ENCODE measurements at places on chromosomes 2 and 18.

GRCh38 chr2:79139423-79139822, 19.1 kb downstream of the REG1A start:
- DNase-seq: no peak

DNA sequence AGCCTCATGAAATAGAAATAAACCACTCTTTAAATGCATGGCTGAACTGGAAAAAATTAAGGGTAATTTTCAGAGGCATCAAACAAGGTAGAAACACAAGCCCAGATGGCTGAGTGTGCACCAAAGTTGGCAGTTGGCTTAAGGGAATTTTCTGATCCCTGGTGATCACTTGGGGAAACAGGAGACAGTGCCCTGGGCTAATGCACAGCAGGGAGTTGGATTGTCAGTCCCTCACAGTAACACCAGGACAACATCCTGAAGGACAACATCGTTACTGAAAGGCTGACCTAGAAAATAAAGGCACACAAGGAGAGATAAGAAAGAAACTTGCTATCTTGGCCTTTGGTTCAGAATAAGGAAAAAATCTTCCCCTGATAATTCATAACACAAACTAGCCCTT, 417.0 kb downstream of the SLC4A3 start:
- DNase-seq: no peak

- no peak for DNase-seq
These were observed 55.0 kb downstream of the RPL37A start for GRCh38 chr2:216553482-216554240.

- no peak for DNase-seq
These were observed 693 bp downstream of the UBE2F start for GRCh38 chr2:237967463-237967951.

DNA sequence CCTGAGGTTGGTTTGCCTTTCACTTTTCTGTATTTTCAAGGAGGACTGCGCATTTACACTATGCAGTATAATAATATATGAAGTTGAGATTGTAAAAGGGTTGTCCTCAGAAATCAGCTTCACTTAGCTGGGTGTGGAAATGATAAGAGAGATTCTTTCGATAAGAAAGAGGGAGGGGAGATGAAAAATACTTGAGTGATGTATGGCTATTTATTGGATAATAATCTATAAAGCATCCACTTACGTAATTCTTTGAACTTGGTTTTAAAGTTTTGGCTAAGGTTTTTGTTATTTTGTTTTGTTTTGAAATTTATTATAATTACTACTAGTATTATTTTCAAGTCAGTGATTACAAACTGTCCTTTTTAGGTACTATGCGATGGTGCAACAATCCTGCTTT, 40.6 kb downstream of the EFEMP1 start:
- no peak for DNase-seq

GRCh38 chr18:69978732-69979715, 31.4 kb upstream of the CD226 start:
- no peak for DNase-seq

DNA sequence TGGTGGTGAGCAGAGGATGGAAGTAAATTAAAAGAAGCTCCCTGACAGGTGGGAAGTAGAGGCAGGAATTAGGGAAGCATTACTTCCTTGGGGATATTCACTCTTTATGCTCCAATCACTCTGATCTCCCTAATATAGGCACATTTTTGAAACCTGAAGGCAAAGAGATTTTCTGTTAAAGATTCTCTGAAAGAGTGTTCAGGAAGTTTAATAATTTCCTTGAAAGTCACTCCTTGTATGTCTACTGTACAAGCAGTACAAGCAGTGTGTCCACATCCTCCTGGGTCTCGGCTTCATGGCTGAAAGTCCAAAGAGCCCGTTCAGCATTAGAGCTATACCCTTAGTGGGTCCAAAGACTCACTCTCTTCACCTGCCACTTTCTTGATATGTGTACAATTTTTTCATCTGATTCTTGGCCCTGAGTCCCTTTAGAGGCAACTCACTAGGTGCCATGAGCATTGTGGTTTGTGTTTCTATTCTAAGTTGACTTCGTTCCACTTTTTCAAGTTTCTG, 60.2 kb downstream of the AAK1 start:
- DNase-seq: no peak

DNA sequence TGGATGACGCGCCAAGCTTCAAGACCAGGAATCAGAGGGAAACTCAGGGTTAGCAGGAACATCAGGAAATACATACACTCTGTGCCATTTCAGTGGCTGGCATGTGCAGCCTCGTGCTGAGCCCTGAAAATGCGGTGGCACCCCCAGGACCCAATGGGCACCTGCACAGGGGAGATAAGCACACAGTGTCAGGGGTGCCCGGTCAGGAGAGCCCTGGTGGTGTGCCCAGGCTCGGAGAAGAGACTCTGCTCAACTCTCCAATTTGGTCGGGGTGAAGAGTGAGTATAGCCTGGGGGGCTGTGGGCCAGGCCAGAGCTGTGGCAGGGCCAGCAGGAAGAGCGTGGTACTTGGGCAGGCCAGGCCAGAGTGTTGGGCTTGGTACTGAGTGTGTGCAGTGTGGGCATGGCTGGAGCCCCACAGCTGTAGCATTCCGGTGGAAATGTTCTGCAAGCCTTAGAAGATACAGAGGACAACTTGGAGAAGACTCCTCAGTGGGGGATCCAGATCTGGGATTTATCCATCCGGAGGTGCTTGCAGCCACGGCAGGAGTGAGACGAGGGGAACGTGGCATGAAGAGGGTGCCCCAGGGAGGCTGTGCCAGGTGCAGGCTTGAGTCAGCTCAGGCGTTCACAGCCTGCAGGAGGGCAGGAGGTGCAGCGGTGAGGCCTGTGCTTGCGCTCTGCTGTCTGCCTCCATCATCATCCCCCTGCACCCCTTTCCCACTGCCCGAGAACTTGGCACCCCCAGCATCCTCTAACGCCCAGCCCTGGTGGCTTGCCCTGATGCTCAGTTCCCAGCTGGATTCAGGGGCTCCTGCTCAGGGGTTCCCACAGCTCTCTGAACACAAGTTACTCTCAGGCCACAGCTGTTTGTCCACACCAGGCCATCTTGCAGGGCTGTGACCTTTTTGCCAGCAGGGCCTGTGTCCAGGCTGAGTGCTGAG, 451.7 kb upstream of the HS6ST1 start:
- DNase-seq: no peak

GRCh38 chr18:29156531-29156930, 979.6 kb upstream of the CDH2 start:
- DNase-seq: no peak

- no peak for DNase-seq
These were observed 3.1 kb downstream of the DES start for GRCh38 chr2:219421323-219421722.

DNA sequence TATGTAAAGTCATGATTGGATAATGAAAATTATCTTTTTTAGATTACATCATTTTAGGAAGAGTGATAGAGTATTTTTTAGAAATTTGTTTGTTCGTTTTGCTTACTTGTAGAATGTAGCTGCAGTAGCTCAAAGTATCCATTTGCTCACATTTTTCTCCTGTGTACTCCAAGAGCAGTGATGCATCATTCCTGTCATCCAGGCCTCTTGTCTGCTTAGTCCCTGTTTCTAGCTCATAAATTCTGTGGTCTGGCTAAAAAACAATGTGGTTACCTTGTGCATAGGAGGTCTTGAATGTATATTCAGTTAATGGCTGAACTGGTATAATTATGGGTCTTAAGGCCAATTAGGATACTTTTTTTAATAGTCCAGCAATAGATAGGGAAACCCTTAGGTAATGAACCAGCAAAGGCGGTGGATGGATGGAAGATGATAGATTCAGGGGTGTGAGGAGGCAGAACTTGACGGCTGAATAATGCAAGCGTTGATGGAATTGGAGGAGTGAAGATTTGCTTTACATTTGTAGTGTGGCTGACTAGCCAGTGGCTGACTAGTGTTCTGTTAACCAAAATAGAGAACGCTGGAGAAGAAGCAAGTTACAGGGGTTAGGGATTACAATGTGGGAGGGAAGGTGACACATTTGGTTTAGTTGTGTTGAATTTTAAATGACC, 145.0 kb downstream of the ZNF407 start:
- no peak for DNase-seq

GRCh38 chr18:6406910-6407470, 7.7 kb downstream of the L3MBTL4 start:
- DNase-seq: no peak

DNA sequence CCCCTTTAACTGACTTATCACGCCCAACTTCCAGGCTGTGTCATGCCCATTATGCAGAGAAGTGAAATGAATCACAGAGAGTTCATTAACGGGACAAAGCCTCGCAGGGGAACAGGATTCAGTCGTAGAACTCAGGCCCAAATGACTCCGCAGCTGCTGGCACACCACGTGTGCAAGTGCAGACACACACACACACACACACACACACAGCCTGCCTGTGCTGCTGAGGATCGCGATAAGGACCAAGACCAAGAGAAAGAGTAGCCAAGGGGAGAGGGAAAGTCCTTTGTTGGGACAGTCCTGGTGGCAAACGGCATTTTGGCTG, 90.0 kb upstream of the TAF1B start:
- no peak for DNase-seq

- no peak for DNase-seq
These were observed 112.5 kb downstream of the NCK2 start for GRCh38 chr2:105857076-105857740.

DNA sequence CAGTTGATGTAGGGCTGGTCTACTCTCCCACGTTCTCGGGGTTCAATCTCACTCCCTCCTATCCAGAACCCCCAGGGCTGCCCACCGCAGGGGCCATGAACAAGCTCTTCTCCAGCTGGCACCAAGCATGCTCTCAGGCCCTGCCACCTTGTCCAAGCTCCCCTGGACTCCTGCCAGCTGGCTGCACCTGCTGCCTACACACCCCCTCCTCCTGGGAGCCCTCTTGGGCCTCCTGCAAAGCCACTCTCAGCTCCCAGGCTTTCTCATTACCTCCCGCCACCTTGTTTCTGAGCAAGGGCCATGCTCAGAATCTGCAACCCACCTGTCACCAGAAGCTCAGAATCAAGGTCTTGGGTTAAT, 56.0 kb downstream of the HDAC4 start:
- no peak for DNase-seq

GRCh38 chr2:68231061-68231372, 21.3 kb downstream of the PPP3R1 start:
- DNase-seq: no peak

GRCh38 chr18:59940068-59940467, 40.3 kb downstream of the PMAIP1 start:
- DNase-seq: no peak

- no peak for DNase-seq
These were observed 16.5 kb upstream of the VIT start for GRCh38 chr2:36680012-36680411.

DNA sequence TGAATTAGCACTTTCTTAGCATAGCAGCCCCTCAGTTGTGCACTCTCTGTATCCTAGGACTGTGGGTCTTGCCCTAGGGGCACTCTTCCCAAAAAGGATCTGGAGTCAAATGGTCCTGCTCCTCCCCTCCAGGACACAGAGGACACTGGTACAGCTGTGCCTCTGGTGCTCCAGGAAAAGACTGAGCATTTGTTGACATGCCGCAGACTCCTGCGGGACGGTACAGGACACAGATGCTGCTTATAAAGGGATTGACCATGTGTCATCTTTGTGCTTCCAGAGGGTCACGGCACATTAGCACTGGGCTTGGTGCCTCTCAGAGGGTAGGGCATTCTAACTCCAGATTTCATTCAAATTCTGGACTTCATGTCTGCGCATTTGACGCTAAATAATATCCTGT, 110.5 kb downstream of the KLF7 start:
- no peak for DNase-seq

DNA sequence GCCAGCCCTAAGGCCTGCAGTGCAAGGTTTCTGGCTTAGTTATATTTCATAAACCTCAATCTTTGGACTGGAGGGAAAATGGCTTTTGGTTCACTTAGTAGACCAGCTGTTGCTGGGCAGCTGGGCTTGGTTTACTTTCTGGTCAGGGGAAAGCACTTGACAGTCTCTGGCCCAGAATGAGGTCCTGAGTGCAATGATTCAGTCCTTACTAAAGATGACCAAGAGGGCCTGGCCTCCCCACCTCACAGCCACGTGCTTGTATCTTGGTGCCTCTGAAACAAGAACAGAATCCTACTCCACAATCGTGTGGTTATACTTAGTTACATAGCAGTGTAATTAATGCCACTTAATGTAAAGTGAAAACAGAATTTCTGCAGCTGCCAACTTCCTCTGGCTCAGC, 325.5 kb upstream of the MEIS1 start:
- DNase-seq: no peak

GRCh38 chr2:205860181-205860580, 177.9 kb downstream of the NRP2 start:
- DNase-seq: no peak

- DNase-seq: no peak
These were observed 112.0 kb downstream of the ZBTB7C start for GRCh38 chr18:48297139-48297538.

- DNase-seq: no peak
These were observed 1026.2 kb upstream of the ZEB2 start for GRCh38 chr2:145546091-145546490.

GRCh38 chr18:78046631-78047030, 797.0 kb downstream of the GALR1 start:
- no peak for DNase-seq

- no peak for DNase-seq
These were observed 58.1 kb downstream of the MYO3B start for GRCh38 chr2:170235860-170236679.

DNA sequence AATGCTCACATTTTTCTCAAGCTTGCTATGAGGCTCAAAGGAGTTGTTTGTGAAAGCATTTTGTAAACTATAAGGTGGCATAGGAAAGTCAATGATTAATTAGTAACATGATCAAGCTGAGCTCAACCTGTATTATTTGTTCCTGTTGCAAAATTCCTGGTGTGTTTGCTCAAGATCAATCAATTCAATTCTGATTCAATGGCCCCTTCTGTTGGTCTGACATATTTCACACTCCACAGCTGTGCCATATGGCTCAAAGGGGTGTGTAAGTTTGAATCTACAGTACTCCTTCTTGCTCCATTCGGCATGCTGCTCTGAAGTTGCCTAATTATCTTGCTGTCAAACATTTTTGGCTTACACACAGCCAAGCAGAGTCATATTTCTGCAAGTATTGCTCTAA, 341.6 kb upstream of the LRP1B start:
- DNase-seq: no peak

All from cortex of kidney (tissue), 1 donor.